ENCODE measurements at places on chromosomes 5 and 9. TPM values are rescaled to one million over a fixed set of nuclear protein-coding genes. Genes with fewer than 3 reads are reported as not detected.

- no peak for DNase-seq
Observed at GRCh38 chr5:27652505-27652904, 614.1 kb upstream of the CDH9 start.

The TXNDC8 gene
- not detected for polyA plus RNA-seq

DNA sequence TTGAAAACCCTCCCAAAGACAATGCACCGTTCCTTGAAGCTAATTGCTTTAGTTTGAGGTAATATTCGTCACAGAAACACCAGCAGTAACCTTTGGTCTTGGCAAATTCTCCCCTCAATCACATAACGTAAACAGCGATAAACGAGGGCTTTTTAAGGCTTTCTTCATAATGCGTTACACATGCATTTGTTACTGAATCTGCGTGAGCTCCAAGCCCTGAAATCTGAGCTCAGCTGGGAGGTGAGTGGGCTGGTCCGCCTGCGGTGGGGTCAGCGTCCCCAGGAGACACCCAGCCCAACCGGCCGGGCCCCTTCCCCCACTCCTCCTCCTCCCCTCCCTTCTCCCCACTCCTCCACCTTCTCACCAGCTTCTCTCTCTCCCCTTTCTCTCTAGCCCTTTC is 91.1 kb downstream of the BARX1 start:
- no peak for DNase-seq

The PCDHGB6 gene
- polyA plus RNA-seq: 1.5 TPM

DNA sequence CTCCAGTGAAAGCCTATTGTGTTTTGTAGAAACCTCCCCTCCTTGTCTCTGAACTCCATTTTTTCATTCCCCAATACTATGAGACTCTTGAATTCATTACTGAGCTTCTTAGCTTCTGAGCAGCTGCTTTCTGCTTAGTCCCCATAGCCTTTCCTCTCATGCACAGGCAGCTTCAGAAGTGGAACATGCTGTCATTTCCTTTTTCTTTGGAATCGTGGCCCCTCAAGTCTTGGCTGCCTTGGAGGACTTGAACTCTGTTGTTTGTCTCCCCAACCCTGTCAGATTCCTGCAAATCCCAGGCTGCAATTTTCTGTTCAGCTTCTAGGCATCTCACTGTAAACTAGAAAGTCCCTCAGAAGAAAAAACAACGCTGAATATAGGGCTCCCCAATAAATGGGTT is 268.5 kb downstream of the ARRDC3 start:
- DNase-seq: no peak

The IFNK gene
- polyA plus RNA-seq: not detected

Measured in IMR-90 (cell line).